ENCODE measurements at places on chromosomes 2 and 18.

DNA sequence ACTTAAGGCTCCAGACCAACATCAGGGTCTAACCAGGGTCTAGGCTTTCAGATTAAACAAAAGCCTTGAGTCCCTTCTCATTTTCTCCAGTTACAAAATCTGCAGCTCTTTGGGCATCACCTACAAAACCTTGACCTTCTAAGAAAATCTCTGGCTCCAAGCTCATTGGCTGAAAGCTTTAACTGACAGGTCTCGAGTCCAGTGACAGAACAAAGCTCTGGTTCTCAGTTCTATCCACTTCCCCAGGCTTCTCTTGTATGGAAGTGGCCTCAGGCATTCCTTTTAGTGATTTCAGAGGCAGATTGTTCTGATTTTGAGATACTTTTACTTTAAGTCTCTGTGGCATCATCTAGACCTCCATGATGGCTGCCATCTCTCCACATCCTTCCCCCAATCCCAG lies 11.3 kb downstream of the SIX2 start:
- no peak for DNase-seq

DNA sequence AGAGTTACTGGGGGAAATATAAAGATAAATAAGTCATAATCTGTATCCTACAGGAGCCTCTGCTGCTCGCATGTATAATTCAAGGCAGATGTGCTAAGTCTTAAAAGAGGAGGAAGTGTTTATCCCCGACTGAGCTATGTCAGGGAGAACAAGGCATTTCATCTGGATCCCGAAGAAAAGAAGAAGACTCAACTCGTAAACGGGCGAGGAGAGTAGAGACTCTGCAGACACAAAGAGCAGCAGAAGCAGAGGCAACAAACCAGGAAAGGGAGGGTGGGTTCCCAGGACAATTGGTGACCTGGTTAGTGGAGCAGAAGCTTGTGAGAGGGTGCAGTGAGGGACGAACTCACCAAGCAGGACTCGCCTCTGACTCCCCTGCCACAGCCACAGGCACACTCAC lies 368.6 kb downstream of the EIPR1 start:
- no peak for DNase-seq

DNA sequence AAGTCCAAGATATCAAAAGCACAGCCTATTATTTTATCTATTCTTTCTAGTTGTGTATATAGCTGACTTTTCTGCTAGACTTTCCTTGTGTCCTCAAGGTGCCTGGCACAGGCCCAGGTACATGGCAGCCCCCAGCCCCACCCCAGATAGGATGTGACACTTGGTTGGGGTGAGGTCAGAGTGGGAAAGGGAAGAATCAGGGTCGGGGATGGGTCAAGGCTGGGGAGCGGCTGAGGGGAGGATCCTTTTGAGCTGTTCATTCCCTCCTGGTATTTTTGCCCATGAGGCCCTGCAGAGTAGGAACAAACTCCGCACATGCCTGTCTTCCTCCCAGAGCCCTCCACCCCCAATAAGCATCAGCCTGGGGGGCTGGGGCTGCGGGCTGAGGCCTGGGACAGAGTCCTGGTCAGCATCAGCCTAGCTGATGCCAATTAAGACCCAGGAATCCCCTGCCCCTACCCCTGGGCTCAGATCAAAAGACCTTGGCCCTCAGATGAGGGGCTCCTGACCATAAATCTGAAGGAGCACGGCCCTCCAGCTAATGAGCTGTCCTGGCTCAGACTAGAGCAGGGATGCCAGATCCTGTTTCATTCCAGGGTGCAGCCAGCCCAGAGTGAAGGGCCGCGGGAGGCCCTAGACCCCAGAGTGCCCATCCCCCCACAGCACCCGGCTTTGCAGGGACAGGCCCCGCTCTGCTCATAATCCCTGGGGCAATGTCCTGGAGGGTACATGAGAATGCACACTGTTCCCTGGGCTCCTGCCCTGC lies 85.3 kb downstream of the SDC1 start:
- DNase-seq: no peak

GRCh38 chr2:160687629-160688028 lies 194.0 kb upstream of the RBMS1 start:
- no peak for DNase-seq

DNA sequence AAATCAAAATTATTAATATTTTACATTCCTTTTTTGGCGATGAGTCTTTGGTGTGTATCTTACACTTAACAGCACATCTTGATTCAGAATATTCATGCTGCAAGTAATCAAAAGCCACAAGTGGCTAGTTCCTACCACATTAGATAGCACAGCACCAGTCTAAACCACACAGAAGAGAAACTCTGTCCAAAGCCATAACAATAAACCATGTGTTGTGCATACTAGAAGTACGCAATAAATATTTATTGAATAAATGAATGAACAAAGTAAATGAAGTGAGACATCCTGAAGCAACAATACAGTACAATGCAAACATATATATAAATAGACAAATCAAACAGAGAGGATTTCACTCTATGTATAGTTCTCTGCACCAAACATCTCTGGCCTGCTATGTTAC lies 287.3 kb downstream of the EXOC6B start:
- no peak for DNase-seq

GRCh38 chr2:51224790-51225189 lies 192.9 kb upstream of the NRXN1 start:
- no peak for DNase-seq

DNA sequence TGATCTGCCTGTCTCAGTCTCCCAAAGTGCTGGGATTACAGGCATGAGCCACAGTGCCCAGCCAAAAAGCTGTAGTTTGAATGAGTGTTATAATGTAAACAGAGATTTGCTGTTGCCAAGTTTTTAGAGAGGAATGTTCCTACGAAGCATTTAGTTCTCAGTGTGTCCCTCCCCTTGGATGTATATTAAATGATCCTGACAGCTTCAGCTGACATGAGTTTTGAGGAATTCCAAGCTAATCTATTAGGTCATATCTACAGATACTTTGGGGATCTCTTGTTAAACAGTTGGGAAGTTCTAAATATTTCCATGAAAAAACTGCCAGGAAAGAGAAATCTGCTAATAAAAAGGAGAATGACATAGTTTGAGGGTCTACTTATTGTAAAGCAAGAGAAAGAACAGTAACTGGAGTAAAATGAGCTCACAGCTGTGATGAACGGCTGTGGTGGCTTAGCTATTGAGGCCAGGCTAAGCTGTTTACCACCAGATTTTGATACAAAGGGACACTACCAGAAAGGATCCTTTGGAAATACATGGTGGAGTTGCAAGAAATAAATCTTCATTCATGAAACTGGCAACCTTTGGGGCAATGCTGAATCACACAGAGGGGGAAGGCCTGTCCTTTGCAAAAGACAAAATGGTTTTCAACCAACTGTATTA lies 2.6 kb upstream of the STON1 start:
- DNase-seq: no peak

DNA sequence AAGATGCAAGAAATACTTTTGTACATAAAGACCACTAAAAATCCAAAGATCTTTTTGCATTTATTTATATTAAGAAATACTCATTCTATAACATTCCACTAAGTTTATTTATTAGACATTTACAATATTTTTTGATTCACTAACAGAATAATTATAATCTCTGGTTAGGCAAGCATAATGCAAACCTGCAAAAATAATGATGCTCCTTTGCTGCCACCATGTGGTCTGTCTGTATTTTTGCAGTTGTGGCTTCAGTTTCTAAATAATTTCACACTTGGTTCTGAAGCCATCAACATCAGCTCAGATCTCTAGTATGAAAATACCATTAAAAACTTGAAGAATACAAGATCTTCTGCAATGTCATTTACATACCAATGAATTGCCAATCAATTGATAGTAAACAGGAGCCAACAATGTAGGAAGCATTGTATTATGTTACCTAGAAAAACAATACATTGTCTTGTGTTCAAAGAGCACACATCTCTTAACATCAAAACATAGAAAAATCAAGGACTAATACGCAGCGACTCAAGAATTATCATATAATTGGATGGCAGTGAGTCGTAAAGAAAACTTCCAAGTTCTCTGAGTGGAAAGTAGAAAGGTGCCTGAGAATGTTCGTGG lies 28.8 kb upstream of the WDR75 start:
- DNase-seq: peak; percentile 27

DNA sequence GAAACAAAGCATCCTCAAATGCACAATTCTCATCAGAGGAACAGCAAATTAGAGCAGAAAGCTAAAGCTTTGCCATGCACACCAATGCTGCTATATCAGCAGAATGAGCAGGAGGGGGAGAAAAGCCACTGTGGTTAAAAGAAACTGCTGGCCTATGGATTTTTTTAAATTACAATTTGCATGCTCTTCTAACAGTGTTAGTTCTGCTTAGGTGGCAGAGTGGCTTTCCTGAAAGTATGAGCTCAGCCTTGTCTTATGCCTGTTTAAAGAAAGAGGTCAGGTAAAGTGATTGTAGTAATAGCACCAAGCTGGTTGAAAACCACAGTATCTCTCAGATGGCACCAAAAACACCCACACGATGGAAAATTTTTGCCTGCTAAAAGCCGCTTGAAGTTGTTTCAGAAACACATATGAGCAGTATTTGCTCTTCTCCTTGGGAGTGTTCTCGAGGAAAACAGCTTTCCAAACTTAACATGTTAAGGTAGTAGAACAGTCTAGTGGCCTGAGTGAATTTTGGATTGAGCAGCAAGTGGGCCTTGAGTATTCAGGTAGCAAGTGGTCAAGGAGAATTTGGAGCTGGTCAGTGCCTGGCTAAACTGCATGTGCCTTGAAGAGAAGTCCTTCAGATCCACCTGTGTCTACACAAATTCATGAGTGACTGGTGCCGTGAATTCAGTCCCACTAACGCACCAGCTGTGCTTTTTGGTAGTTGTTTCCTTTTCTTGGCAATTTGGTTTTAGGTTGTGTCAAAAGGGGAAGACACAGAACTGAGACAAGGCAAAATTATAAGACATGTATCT lies 19.6 kb upstream of the NDUFV2 start:
- DNase-seq: no peak

DNA sequence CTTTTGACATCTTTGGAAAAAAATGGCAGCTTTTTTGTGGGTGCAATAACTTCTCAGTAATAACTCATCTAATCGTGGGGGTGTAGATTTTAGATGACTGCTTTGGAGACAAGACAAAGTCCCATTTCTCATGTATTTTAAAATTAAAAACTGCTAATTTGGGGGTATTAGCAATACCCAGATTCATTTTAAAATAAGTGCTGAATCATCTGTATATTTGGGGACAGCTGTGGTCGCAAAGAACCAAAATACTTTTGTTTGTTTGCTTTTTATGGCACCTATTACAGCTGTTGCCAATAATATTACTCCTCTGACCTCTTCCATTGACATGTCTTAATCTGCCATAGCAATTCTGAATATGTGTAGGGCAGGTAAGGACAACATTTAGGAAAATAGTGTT lies 45.4 kb downstream of the STAT1 start:
- DNase-seq: no peak

GRCh38 chr2:241218131-241219029 lies 29.9 kb downstream of the ANO7 start:
- peak; percentile 20 for DNase-seq

GRCh38 chr2:153477636-153478288 lies 800 bp downstream of the RPRM start:
- DNase-seq: peak; percentile 57

- no peak for DNase-seq
Measured at GRCh38 chr2:143679617-143680016, 550.4 kb downstream of the ARHGAP15 start.

- no peak for DNase-seq
Measured at GRCh38 chr2:217204358-217204757, 344.5 kb upstream of the TNP1 start.

DNA sequence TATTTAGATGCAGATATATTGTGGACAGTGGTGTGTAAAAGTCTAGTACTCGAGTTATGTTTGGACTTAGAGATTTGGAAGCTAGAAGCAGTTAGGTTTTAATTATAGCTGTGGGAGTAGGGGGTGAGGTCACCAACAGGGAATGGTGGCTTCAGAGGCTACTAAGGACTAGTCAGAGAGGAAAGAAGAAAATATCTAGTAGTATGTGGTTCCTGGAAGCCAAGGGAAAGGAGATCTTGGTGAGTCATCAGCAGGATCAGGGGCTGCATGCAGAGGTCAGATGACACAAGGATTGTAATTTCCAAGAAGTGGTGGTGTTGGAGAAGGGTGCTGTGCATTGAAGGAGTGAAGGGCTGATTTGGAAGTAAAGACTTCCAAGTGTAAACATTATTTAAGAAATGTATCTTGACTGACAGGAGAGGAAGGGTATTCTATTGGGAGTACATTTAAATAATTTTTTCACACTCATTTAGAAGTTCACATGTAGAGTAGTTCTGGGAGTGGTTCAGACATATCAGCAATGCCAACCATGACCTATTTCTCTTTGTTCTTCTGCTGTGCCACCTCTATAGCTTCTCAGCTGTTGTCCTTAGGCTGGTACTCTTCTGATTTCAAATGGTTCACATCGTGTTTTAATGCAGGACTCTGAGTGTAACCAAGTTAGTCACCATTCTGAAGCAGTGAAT lies 59.1 kb downstream of the ACSL3 start:
- no peak for DNase-seq

GRCh38 chr18:79379931-79380815 lies 15.6 kb upstream of the NFATC1 start:
- no peak for DNase-seq

DNA sequence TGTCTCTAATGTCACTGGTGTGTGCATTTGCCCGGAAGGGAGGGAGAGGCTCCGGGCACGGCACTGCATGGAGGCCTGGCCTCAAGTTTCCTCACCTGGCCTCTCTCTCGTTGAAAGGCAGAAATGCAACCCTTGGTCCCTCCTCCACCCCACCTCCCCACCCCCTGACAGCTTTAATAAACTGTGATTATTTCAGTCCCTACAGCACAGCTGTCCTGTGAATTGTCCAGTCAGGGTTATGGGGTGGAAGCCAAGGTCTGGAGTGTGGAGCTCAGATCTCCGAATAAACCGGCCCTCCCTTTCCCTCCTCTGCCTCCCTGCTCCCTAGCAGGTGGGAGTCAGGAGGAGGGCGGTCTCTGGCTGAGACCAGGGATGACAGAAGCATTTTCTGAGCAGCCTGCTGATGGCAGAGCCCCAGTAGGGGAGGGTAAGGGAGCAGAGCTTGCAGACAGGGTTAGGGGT lies 199.2 kb upstream of the SMAD2 start:
- no peak for DNase-seq

- no peak for DNase-seq
Measured at GRCh38 chr2:30938196-30938595, 130.9 kb upstream of the CAPN13 start.

- DNase-seq: no peak
Measured at GRCh38 chr18:52341608-52342381, 1.8 kb downstream of the DCC start.

Data from NT2/D1 (cell line).